ENCODE measurements at places on chromosomes 7 and 10.

DNA sequence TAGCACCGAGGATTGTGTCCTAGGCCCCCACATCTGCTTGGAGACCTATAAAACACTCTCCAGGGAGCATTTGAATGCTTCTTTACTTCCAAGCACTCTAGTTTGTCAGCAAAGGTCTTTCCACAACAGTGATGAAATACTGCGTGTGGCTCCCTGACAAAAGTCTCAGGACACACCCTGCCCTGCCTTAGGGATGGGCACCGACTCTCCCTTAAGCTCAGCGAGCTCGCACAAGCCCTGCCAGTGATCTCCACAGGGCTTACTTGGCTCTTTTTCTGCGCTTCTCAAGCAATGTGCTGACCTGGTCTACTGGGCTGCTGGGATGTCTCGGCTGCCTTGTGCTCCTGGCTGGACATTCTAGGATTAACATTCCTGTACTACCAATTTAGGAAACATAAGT, 84.3 kb upstream of the MPP7 start:
- DNase-seq, result no peak

DNA sequence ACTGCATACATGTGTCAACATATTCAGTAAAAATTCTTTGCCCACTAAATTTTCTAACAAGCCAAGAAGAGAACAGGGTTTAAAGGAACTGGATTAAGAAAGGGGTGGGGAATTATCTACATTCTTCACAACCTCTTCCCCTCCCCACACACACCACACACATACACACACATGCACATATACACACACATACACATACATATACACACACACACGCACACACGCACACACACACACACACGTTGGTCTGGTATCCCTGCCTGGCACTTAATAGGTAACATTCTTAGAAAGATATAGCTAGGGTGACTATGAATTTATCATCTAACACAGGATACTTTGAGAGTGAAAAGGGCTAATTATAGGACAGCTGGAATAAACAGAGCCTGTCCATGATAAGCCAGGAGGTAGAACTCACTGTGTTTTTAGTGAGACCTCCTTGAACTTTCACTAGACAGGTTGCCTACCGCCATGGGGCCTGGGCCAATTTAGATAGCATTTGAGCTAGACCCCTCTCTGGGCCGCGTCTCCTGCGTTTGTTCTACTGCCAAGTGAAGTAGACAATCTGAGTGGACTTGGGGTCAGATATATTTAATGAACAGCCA, 33.1 kb upstream of the EPC1 start:
- DNase-seq, result no peak

DNA sequence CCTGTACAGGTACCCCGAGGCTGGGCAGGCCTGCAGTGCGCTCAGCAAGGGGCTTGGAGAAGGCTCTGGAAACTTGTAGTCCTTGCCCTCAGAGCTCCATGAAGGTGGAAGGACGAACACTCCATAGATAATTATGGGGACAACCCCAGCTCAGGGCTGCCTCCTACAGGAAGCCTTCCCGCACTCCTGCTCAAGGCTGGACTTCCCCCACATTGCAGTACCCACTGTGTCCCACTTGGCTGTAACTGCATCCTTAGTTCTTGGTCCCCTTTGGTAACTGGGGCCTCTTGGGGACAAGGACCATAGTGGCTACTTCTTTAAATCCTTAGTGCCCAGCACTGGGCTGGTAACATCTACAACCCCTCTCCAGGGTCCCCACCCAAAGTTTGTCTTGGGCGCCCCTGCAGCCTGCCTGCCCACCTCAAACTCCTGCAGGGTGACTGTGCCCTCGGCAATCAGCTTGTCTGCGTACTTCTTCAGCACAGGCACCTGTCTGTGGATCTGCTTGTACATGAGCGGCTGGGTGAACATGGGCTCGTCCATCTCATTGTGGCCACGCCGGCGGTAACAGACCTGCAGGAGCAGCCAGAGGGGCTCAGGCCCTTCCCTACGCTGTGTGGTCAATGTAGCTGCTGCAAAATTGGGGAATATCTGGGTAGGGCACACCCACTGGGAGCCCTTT, 17.1 kb downstream of the OGDHL start:
- DNase-seq, result no peak

GRCh38 chr10:106254071-106254470, 910.4 kb downstream of the SORCS1 start:
- DNase-seq, result no peak

DNA sequence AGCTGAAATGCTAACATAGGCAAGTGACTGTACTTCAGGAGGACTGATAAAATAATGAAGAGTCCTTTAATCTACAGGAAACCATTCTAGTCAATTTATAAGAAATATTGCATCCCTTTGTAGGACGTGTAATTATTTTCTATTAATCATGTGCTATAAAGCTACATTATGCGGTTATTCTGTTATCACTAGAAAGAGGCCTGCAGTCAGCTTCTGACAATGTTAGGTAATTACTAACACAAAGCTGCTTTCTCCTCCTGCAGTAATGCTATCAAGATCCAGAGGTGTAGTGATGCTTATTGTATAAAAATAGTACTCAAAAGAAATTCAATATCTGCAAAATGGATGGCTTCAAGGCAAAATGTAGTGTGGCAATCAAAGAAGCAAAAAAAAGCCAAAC, 191.1 kb downstream of the SKAP2 start:
- DNase-seq, result no peak

GRCh38 chr10:10367264-10367663, 650.4 kb upstream of the CELF2 start:
- DNase-seq, result no peak

Data from CD4-positive, alpha-beta T cell treated with Interleukin-4 for 4 hours (primary cell).